Hindlimb muscle (tissue), 1 donor: ENCODE measurements at places on chromosomes 11 and 22. TPM values are rescaled to one million over a fixed set of nuclear protein-coding genes. Genes with fewer than 3 reads are reported as not detected.

DNA sequence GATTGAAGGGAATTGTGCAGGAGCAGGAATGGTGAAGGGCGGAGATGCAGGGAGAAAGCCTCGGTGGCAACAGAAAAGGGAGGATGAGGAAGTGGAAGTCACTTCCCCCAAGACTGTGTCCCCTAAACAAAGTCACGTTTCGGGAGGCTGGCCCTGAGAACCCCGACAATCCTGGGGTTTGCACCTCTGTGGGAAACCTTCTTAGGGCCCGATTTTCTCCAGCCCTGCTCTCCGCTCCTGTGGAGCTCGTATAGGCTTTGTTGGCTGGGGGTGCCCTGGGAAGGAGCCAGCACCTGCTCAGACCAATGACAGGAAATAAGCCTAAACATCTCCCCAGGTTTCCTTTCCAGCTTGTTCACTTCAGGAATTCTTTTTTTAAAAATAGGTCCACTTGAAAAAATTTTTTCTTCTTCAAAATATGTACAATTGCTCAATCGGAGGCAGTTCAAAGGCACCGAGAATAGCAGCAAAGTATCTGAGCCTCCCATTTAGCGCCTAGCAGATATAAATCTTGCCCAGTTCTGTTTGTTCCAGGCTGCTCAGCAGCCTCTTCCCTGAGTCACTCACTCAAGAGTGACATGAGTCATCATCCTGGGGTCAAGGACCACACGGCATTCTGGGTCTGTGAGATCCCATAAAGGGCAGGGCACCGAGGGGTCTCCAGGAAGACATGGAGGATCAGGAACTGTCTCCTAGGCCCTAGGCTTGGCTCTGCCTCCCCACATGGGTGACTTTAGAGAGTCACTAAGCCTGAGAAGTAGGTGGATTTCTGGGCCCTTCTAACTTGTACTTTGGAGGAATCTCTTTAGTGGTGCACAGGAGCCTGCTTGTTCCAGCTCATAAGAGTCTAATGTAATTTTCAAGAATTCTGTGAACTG lies 34.0 kb downstream of the IRAG1 start:
- DNase-seq: no peak

DNA sequence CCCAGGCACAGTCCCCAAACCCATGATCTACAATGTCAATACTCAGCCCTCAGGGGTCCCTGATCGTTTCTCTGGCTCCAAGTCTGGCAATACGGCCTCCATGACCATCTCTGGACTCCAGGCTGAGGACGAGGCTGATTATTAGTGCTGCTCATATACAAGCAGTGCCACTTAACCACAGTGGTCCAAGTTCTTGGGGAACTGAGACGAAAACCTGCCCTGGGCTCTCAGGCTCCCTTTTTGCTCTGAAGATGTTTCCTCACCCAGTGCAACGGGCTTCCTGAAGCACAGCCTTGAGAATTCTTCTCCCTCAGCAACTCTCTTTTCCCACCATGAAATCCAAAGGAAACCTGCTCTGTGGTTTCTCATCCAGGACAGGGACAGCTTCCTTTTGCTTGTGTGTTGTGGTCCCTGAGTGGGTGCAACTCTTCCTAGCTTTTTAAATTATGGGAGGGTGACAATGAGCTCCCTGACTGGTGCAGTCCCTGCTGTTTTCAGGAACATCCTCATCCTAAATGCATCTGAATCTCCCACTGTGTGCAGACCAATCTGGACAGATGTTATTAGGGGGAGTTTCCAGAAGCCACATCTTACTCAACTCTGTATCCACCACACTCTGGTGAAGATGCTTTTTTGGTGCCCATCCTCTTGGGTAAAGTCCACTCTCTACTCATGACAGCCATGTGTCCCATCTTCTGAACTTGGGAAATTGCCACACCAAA lies 30.6 kb upstream of the IGLL5 start:
- no peak for DNase-seq

The LRRC74B gene
- 0.09 TPM for polyA plus RNA-seq

DNA sequence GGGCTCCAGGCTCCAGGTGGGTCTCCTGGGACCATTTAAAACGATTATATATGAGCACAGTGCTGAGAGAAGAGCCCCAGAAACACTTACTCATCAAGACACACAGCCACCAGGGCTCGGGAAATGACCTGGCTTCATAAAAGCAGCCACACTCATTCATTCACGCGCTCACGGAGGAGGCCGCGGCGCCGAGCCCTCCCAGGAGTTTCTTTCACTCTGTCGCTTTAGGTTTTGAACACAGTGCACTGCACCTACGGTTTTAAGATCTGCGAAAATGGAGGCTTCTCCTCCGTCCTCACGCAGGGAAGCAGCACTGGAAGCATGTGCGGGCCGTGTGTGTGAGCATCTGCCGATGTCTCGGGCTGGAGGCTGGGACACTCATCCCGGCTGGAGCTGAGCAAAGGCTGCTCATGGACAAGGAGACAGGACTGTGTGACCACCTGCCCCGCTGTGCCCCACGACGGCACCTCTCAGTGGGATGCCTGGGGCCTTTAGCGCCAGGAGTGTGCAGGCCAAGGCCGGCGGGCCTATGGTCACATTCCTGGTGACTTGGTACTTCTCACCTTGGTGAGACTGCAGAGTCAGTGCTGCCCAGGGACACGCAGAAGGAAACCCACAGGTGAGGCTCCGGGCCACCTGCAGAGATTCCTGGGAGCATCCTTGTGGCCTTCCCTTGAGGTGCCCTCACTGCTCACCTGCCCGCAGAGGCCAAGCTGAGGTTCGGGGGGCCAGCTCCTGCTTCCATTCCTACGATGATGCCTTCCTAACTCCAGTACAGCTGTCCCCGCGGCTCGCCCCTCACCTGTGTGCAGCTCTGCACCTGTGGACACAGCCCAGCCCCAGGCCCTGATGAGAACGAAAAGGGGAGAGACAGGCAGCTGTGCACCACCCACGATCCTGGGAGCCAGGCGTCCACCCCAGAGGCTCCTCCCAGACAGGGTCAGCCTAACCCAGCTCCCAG lies 872.0 kb downstream of the BRD1 start:
- DNase-seq: no peak

The AAMDC gene
- 45.5 TPM for polyA plus RNA-seq

- no peak for DNase-seq
These were observed 14.6 kb upstream of the SGSM1 start for GRCh38 chr22:24791362-24791761.

DNA sequence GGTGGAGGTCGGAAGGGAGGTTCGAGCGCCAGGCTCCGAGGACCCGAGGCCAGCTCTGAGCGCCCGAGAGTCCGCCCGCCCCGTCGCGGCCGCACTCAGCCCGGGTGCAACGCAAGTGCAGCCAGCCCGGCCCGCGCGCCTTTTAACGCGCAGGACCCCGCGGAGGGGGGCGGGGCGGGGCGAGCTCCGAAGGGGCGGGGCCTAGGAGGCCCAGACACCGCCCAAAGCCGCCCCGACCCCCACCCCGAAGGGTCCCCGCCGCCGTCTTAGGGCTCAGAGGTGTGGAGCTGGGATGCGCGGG lies at the start of gene PHOX2A:
PHOX2A (minus strand) TSS at position 117 of the 301 bp plus-strand sequence. CDS start 172 bp downstream, outside the sequence.
- DNase-seq: no peak

The TSGA10IP gene
- 0.32 TPM for polyA plus RNA-seq

DNA sequence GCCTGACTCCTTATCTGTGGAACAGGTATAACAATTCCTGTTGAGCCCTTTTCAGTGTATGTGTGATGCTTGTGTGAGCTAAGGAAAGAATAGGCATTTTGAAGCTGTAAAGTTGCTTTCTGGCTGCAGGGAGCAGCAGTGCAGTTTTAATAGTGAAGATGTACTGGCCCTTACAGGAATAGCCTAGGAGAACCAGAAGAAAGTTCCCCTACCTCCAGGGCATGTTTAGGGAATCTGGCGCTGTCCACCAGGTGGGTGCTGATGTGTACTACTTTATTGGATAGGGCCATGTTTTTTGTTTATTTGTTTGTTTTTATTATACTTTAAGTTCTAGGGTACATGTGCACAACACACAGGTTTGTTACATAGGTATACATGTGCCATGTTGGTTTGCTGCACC lies 11.5 kb downstream of the BMAL1 start:
- no peak for DNase-seq

The IL17REL gene
- polyA plus RNA-seq: not detected

The DBX1 gene
- polyA plus RNA-seq: 8.0 TPM

DNA sequence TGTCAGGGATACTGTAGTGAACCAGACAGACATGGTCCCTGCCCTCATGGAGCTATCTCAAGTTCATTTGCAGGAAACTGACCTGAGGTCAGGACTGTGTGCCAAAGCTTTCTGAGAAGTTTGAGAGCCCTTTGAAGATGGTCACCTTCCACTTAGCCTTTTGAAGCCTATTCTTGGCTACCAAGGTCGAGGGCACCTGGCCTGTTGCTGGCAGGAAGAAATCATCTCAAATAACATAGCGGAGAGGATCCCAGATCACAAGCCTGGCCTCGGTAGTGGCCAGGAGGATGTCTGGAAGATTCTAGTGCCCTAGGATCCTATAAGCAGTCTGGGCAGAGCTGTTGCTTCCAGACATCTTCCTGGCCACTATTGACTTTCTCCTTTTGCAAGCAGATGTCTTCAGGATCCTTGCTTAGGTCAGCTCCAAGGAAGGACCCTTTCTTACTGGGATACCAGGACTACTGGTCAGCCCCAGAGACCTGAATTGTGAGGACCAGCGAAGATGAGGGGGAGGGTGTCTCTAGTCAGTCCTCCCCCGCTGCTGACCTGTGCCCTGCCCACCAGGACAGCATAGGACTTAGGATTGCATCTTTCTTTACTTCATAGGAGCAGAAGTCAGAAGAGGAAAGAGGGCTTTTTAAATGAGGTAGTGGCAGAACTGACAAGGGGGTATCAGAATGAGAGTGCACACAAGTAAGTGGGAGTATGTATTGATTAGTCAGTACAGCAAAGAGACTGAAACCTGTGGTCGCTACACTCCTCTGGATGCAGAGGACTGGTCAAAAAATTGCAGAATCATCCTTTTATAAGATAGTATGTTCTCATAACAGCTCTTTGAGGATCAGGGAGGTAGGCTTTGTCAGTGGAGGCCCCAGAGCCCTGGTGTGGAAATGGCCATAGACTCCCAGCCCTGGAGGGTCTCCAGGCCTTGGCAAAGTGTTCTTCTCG lies 94.8 kb downstream of the TEAD1 start:
- no peak for DNase-seq

DNA sequence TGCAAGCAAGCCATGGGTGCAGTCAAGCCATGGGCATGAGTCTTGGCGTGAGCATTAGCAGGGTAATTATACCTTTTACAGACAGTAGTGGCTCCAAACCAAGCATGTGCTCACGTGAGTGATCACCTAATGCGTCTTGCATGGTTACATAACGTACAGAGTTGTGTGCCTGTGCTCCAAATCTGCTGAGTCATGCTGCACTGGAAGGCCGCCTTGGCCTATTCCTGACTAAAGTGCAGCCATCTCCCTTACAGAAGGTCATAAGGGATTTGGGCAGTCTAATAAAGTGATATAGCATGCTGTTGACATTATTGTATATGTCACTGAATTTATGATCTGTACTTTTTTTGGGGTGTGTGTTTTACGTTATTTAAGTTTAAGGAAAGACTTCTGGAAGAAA lies 102.4 kb downstream of the ARHGAP42 start:
- peak; percentile 31 for DNase-seq

- DNase-seq: no peak
These were observed 38.4 kb upstream of the HORMAD2 start for GRCh38 chr22:30041881-30042280.

The NXPE1 gene
- polyA plus RNA-seq: not detected

DNA sequence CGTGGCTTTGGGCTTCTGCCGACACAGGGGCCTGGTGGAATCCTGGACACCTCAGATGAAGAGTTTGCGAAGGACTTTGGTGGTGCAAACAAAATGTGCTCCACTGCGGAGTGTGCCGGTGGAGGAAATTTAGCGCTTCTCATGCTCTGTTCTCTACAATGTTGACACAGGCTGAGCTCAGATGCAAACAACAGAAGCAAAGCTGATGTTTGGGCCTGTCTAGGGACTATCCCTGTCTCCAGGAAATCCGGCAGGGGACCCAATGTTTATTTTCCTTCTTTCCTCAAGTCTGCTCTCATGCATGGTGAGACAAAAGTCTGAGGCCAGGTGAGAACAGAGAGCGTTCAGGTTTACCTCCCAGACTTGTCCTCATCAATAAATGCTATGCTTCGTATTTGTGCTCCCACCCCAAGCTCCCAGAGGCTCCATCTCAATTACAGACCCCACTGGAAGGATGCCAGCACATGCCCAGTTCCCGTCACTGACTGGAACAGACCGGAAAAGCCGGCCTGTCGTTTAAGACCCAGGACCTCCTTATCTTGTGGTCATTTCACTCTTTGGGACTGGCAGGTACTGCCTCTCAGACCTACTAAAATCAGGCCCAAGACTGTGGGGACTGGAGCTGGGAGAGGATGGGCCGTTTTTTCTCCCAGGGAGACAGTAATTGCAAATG lies 105.7 kb upstream of the B3GAT1 start:
- no peak for DNase-seq

The PRAME gene
- not detected for polyA plus RNA-seq

The MYRF gene
- 1.5 TPM for polyA plus RNA-seq

DNA sequence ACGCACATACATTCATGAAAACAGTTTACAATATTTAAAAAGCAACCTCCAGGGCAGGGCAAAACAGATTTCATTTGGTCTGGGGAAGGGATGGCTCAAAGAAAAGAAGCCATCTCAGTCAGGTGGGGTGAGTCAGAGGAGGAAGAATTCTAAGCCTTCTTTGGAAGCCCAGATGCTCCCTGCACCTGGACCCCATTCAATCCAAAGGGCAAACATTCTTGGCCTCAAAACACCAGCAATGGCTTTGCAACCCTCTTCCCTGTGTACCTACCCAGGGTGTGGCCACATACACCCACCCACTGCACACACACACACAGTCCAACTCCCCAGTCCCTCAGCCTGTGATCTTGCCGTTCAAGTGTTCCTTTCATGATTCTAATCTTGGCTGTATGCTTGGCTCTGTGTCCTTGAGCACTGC lies 2.0 kb downstream of the KCNE3 start:
- no peak for DNase-seq

DNA sequence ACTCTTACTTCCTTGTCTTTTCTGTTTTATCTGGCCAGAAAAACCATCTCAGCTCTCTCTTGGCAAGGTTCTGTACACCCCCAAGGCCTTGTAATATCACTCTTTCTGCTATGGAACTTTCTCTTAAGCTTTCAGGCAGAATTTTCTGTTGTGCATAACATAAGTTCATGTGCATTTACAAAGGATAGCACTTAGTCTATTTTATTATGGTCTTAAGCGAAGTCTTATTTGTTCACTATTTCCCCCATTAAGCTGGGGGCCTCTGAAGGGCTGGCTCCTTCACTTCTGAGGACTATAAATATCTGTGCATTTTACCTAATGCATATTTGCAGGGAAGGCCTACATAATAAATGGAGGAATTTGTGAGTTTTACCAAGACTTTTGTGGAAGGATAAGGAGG lies 1393.4 kb downstream of the FAM181B start:
- no peak for DNase-seq

- DNase-seq: no peak
These were observed 124.1 kb downstream of the MAML2 start for GRCh38 chr11:96218901-96219300.

DNA sequence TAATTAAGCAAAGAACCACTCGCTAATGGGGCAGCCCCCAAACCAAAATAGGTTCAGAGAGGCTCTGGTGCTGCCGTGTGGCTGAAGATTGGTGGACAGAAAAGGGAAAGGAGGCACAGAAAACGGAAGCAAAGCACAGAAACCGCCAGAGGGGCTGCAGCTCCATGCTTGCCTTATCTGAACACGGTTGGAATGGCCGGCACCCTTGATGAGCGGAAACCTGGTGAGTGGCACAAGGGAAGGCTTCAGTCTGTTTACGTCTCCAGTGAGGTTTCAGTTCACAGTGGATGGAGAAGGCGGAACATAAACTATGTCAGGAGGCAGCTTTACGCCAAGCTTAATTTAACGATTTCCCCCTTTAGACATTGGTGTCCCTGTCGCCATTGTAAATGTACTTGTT lies 5.2 kb upstream of the PRR33 start:
- DNase-seq: no peak
